Fibroblast of skin of scalp (primary cell): ENCODE measurements at places on chromosomes 5 and 9.

DNA sequence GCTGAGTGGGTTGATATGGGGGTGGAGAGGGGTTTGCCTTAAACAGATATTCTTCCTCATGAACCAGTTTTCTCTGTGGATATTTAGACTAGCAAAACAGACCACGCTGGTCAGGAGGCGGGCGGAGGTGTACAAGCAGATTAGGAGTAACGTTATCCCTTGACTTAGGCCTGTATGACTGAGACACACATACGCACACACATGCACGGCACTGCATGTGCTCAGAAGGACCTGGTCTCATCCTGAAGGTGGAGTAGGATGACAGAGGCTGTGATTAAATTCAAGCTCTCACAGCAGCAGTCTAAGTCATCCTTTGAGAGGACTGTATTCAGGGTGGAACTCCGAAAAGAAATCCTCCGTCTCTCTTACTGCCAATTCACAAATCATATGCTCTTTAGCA lies 209.7 kb downstream of the DIRAS2 start:
- DNase-seq, result peak; percentile 32

- peak; percentile 29 for DNase-seq
Measured at GRCh38 chr5:147509041-147509709, 693 bp downstream of the DPYSL3 start.

- peak; percentile 43 for DNase-seq
Measured at GRCh38 chr5:35436400-35437057, 181.1 kb upstream of the SPEF2 start.

- no peak for DNase-seq
Measured at GRCh38 chr9:5112646-5113045, 72.8 kb downstream of the INSL6 start.
